Activated gamma-delta T cell treated with anti-CD3 and anti-CD28 coated beads, Interleukin-2, amount 50 U/mL, for 16 hours (primary cell): ENCODE measurements at places on chromosomes 4 and X.

- DNase-seq, result no peak
These were observed 325.2 kb upstream of the AADAT start for GRCh38 chr4:170414961-170415360.

DNA sequence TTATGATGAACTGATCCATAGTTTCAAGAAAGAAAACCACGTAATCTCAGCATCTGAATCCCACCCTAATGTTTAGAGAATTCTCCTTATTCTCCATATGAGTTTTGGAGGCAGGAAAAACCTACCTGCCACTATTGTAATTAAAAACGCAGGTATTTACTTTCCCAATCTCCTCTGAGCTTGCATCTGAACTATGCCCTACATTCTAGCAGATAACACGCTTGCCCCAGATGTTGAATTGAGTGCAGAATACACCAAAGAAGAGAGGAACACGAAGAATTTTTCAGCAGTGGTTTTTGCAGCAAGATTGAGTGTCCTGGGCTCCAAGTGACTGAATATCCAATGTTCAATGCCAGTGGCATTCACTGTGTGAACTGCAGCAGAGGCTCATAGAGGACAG, 182.4 kb downstream of the COX18 start:
- no peak for DNase-seq

DNA sequence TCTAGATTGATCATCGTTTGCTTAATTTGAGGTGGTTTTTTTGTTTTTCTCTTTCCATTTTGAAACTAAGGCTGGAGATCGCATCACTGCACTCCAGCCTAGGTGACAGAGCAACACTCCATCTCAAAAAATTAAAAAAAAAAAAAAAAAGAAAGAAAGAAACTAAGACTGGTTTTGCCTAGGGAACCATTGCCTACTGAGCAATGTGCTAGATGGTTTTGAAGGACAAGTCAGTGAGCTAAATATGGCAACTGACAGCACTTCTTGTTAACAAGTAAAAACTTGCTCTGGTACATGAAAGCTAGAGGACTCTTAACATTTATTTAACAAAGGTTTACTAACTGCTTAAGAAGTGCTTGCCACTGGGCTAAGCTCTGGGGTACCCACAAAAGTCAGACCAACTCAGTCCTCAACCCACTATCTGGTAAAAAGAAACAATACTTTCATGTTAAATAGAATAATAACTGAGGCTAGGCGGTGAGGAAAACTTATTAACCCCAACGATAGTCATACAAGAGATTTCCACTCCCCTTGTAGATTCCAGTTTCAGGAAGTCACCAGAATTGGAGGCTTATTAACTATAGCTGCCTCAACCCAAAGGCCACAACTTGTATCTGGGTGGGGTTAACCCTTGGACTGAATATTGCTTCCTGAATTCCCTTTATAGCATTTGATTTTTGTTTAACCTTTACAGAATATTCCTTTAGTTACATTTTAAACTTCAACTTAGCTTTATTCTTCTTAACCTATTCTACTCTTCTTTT, 111.6 kb downstream of the FRYL start:
- DNase-seq, result no peak

- DNase-seq, result no peak
These were observed 2.9 kb upstream of the KLHL2 start for GRCh38 chr4:165204462-165204830.

GRCh38 chrX:150770623-150771022, 77.4 kb downstream of the MTMR1 start:
- DNase-seq, result no peak

GRCh38 chr4:10671799-10672198, 12.8 kb downstream of the CLNK start:
- no peak for DNase-seq

DNA sequence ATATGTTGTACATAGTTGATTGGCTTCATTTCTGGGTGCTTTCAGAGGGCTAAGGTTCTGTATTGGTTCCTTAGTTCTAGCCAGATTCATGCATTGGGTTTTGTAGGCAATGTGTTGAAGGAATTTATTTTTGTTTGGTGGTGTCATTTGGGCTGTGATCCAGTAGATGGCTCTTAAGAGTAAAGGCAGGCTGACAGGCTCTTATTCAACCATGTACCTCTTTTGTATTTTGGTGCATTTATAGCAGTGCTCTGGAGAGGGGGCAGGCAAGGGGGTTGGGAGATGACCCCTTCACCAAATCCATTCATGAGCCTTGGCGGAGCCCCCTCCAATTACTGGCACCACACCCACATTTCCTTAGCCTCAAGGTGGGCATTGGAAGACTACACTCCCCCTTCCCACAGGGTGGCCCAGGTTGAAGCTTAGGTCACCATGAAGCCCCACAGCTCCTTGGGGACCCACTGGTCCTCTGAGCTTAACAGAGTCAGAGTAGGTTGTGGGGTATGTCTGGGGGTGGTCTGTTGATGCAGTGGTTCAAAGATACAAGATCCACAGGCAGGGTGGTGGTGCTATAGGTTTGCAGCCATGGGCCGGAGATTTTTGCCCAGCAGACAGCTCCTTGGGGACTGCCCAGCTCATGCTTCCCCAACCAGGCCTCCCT, 143.0 kb upstream of the GNPDA2 start:
- no peak for DNase-seq

DNA sequence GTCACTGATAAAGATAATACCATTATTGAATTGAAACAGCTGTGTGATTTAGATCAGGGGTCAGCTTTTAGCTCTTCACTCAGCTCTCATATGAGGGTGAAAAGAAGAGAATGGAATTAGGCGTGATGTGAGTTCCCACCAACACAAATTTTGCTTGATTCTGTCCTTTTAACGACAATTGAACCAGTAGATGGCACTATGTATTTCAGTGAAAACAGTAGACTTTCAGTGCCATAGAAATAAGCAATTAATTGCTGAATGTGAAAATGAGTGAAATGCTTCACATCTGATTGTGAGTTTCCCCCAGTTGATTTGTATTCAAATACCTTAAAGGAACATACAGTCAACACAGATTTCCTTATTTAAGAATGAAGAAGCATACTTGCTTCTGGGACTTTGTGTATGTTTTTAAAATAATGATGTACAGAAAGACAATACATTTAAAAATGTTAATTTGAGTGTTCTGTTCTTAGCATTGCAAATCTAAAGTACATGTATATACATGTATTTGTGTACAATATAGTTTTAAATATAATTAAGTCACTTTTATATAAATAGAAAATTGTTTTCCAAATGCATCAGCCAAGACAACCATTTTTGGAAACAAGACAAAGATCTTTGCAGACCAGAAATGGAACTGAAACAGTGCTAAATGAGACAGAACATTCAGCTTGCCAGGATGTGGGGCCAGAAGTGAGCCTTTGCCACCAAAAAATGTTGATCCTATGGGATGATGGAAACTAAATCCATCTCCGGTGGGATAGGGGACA, 178.8 kb downstream of the SNCA start:
- no peak for DNase-seq

DNA sequence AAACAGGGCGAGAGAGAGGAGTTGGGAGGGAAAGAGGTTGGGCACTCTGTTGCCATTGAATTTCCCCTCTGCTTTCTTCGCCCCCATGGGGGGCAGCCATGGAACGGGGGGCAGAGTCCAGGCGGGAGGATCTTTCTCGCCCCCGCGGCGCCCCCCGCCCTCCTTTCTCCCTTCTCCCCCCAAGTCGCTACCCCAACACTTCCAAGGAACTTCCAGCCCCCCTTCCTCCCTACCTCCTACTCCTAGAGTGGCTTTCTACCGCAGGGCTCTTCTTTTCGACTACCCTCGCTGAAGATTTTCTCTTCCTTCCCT, 594 bp upstream of the STAG2 start:
- no peak for DNase-seq

DNA sequence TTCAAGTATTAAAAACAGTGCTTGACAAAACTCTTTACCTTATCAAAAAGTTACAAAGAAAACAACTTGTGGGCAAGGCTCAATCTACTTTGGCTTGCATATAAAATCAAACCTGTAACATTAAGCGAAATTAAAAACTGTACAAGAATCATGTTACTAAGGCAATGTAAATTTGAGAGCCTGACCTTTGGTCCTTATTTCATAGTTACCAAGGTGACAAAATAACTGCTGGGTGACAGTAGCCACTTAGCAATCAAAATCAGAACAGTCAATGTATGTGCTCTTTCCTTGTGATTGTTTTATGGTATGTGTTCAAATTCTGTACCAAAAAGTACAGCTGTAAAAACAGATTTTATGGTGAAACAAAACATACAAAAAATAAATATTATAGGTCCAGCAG, 204.0 kb downstream of the RASL11B start:
- no peak for DNase-seq

DNA sequence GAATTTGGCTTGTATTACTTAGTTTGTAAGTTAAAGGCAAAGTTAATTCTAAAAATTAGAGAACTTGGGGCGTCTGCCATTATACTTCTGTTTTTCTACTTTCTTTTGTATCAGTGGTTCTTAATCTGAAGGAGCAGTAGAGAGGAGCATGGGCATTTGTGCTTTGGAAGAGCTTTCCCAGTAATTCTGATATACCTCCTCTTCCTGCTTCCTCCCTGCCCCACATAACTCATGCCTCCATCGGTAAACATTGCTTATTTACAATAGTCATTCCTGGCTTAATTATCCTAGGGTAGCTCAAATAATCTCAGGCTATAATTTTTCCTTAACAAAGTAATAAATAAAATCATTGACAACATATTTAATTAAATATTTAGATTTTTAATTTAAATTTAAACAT, 37.1 kb upstream of the SPARCL1 start:
- DNase-seq, result no peak

GRCh38 chr4:88244816-88245579, 39.4 kb downstream of the PPM1K start:
- DNase-seq, result peak; percentile 22

GRCh38 chr4:98466868-98467599, 191.4 kb downstream of the TSPAN5 start:
- no peak for DNase-seq

GRCh38 chr4:59518005-59518823, 1681.9 kb upstream of the ADGRL3 start:
- DNase-seq, result no peak

- no peak for DNase-seq
These were observed 61.4 kb upstream of the ZCCHC13 start for GRCh38 chrX:74242484-74243138.

- no peak for DNase-seq
These were observed 77.7 kb downstream of the NR3C2 start for GRCh38 chr4:148364525-148364924.
